Astrocyte of the spinal cord (primary cell): ENCODE measurements at places on chromosomes 2 and 18.
A peak's percentile ranks its signal among the peaks of the same experiment; 100 is the strongest.

GRCh38 chr18:13003466-13003896 lies 12.3 kb downstream of the CEP192 start:
- peak; percentile 80 for DNase-seq

DNA sequence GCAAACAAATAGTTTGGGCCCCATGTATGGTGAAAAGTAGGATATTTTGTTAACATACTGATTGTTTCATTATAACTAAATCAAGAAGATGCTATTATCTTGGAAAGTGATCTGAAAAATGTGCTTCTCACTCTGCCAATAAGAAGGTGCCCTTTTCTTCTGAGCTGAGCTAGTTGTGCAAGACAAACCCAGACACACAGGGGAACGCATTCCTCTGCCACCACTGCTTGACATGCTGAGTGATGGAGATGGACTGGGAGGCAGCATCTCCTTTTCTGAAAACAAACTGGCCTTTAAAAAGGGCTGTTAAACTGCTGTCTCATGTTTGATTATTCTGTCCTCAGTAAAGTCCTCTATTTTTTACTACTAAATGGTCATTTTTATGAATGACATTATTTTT lies 1989.9 kb upstream of the CELF4 start:
- no peak for DNase-seq

DNA sequence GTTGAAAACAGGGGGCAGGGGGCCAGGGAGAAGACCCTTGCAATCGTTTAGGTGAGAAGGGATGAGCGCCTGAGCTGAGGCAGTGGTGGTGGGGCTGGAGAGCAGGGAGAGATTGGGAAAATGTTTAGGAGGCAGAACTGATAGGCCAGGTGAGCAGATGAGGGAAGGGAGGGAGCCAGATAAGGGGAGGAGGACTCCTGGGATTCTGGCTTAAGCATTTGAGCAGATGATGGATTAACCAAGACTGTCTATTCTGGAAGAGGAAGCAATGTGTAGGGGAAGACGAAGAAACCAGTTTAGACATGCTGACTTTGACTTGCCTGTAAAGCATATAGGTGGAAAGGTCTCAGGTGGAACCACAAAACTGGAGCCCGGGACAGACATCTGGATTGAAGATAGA lies 49.9 kb upstream of the ASPRV1 start:
- no peak for DNase-seq

GRCh38 chr2:170177950-170178781 lies at the start of gene MYO3B:
Gene MYO3B, plus strand, starts transcription at chr2:170178147. Its CDS starts 141 bp downstream, at chr2:170178288.
- peak; percentile 69 for DNase-seq

DNA sequence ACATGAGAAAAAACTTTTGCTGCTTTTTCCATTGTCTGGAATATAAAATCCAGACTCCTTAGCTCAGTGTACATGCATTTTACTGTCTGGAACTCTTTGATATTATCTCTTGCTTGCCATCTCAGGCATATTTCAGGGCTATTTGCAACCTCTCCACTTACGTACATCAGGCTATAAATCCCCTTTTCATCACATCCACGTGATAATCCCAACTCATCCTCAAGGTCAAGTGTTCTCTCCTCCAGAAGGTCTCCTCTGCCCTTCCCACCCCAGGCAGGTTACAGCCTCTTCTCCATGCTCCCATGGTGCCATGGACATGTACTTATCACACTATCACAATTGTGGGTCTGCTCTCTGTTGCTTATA lies 202.5 kb upstream of the RBMS1 start:
- DNase-seq, result no peak

DNA sequence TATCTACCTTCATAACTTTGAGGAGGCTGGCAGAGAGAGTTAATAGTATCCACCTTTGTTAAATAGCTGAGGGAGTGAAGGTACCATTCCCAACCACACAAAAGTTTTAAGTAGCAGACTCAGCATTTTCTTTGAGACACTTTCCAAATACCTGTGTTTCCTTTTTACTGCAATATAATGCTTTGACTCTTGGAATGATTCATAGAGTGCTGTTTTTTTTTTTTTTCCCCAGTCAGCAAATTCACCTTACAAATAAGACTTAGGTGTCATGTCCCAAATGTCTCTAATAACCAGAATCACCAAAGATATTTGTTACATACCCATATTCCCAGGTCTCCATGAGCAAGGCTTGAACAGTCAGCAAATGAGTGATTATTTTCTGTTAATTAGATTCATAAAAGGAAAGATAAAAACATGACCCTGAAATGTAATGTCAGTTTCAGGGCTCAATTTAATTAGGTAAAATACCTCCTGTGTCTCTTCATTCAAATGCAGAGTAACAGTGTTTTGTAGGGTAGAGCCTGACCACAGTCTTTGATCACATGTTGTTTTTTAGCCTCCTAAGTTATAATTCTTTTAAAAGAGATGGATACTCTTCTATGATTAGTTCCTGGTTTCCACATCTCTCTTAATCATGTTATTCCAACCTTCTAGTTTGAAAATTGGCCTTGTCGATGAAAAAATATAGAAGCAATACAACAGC lies 39.9 kb downstream of the SLC5A7 start:
- DNase-seq, result no peak

GRCh38 chr2:234953116-234954031 lies 1.6 kb downstream of the SH3BP4 start:
- no peak for DNase-seq

- no peak for DNase-seq
Observed at GRCh38 chr2:45834372-45834771, 182.9 kb downstream of the PRKCE start.

DNA sequence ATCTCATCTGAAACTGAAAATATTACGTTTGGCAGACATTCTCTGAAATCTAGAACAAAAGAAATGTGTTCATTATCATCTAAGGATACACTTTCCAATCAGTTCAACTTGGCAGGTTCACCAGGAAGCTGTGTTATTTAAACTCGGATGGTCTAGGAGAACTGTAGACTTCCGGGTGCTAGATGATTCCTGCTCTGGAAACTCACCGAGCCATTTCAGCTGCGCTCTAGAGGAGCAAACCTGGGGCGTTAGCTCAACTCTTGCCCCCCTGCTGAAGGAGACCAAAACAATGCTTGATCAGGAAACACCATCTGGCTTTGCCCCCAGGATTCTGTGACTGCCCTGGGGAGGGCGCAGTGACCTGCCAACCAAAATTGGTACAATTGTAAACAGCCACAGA lies 22.9 kb downstream of the MLPH start:
- DNase-seq, result no peak

DNA sequence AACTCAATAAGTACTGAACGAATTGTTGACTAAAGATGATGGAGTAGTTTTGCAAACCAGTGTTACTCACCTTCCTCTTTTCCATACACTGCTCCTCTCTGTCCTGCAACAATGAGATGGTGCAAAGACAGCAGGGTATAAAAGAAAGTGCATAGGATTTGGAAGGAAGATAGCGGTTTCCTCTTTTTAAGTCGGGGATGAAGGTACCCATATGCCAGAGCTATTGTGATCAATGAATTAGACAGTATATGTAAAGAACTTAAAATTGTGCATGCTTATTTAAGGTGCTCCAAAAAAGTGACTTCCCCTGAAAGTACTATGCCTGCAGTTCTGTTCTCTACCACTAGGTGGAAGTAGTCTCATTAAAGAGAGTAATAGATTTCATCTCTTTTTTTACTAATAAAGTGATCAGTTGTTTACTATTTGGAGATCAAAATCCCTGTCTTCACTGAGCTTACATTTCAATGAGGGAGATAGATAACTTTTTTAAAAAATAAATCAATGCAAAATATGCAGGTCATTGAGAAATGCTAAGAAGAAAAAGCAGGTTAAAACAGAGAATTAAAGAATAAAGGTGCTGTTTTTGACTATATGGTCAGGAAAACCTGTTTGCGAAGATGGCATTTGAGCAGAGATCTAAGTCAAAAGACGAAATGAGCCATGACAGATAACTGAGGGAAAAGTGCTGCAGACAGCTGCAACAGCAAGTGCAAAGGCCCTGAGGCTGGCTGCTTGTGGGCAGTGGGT lies 339.7 kb upstream of the SLC14A2 start:
- DNase-seq, result peak; percentile 42

GRCh38 chr2:187419808-187420207 lies 28.2 kb downstream of the CALCRL start:
- no peak for DNase-seq

DNA sequence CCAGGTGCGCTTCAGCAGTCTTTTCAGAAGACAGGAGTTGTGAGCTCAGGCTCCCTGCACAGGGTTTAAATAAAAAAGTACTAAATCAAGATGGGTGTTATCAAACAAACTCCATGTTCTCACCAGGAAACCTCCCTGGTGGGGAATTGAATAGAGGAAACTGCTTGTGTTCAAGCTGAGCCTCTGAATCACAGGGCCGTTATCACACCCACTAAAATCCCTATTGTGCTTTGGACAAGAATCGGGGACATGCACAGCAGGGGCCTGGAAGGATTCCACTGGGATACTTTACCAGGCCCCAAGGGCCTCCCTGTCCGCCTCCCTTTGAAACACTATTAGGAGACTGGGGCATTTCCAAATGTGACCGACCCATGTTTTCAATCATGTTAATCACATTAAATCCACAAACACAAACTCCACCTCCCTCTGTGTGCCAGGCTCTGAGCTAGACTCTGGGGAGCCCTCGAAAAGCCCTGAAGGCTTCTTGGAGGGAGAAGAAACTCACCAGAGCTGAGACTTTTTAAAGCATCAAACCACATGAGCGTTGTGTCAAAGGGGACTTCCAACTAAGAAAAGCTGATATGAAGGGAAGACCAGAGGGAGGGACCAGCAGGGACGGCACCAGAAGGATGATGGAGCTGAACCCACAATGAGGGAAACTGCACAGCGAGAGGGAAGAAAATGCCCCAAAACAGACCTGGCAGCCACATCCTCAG lies 458.7 kb upstream of the ID2 start:
- DNase-seq, result peak; percentile 30

GRCh38 chr2:157254041-157254440 lies 3.5 kb upstream of the GALNT5 start:
- no peak for DNase-seq

- DNase-seq, result no peak
Observed at GRCh38 chr2:3729055-3729448, 25.7 kb downstream of the DCDC2C start.

DNA sequence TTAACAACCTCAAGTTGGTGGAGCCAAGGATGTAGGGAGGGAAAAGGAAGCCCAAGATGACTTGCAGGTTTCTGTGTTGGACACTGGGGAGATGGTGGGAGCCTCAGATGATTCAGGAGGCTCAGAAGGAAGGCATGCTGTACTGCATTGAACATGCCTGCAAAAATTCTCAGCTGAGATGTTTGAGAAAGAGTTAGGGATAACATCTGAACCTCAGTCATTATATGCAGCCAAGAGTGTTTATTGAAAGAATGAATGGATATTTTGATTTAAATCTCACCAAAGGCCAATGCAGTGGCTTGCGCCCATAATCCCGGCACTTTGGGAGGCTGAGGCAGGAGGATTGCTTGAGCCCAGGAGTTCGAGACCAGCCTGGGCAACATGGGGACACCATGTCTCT lies 243.0 kb downstream of the MYCN start:
- DNase-seq, result no peak

- DNase-seq, result no peak
Observed at GRCh38 chr18:25305584-25305983, 46.4 kb downstream of the ZNF521 start.

DNA sequence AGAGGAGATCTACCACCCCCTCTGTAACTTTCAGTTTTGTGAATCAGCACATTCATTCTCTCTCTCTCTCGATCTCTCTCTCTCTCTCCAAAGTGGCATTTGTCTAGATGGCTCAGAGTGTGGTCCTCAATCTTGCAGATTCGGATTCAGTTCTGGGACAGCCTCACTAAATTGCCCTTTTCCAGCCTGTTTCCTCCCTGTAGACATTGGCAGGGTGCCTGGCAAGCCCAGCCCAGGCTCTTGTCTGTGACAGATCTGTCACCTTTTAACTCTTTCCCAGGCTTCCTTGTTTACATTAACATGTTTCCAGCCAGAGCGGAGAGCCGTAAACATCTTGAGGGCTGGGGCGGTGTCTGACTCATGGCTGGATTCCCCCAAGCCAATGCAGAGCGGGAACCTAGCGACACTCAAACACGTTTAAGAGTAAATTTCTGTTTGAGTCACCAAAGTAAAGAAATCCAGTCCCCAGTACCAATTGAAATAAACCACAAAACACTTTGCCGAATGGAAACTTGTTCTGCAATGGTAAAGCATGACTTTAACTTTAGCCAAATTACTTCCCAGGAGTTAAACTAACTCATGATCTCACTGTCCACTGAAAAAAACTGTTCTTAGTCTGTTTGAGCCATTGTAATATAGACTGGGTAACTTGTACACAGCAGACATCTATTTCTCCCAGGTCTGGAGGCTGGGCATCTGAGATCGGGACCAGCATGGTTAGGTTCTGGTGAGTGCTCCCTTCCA lies 6.6 kb upstream of the CYP27C1 start:
- peak; percentile 93 for DNase-seq

DNA sequence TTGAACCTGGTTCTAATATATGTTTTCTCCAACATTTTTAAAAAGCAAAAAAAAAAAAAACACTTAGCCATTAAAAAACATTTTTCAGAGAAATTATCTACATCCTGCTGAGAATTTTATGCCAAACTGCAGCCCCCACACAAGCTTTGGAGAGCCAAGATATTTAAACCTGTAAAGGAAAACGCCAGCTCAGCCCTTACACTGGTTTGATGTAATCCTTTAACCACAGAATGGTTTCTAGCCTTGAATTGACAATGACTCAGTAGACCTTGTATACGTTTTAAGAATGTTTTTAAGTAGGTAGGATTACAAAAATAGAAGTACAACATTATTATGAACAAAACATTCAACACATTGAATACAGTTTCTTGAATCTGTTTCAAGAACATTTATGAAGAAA lies 113.6 kb downstream of the BABAM2 start:
- DNase-seq, result peak; percentile 94

DNA sequence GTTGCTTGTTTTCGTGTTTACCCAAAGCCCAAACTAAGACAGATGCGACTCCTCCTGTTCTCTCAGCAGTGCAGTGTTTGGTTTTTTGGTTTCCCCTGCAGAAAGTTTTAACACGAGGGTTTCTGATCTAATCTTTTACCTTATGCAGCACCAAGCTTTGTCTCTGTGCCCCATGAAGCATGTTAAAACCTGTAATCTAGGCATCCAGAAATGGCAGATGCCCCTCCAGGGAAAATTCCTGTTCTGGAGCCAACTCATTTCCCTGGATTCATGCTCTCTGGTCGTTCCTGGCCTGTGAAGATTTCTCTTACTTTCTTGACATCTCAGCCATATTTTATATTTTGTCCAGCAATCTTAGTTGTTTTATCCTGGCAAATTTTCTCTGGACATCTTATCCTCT lies 91.5 kb downstream of the LTBP1 start:
- DNase-seq, result no peak

- peak; percentile 9 for DNase-seq
Observed at GRCh38 chr2:132465917-132466316, 49.3 kb downstream of the GPR39 start.
